ENCODE measurements at places on chromosomes 4 and X. TPM values are rescaled to one million over a fixed set of nuclear protein-coding genes. Genes with fewer than 3 reads are reported as not detected.

GAGE12J gene
- total RNA-seq = not detected

TMLHE gene
- 36.7 TPM for total RNA-seq

RBMXL3 gene
- not detected for total RNA-seq

STOX2 gene
- 40.6 TPM for total RNA-seq

OTC gene
- not detected for total RNA-seq

TMEM156 gene
- 1.6 TPM for total RNA-seq

DRD5 gene
- 1.4 TPM for total RNA-seq

ZNF595 gene
- 42.6 TPM for total RNA-seq

GAB3 gene
- 4.3 TPM for total RNA-seq

PDS5A gene
- 101 TPM for total RNA-seq

PAK3 gene
- total RNA-seq = 31.3 TPM

SUPT20HL1 gene
- not detected for total RNA-seq

YY2 gene
- total RNA-seq = 3.2 TPM

ENPP6 gene
- 19.3 TPM for total RNA-seq

GLRB gene
- 15.2 TPM for total RNA-seq

XK gene
- 5.8 TPM for total RNA-seq

GLOD5 gene
- not detected for total RNA-seq

MGAT4D gene
- not detected for total RNA-seq

GUCY1B1 gene
- total RNA-seq = 33.1 TPM

CCNG2 gene
- total RNA-seq = 260 TPM

MTNR1A gene
- 1.6 TPM for total RNA-seq

UFSP2 gene
- 60.0 TPM for total RNA-seq

SCML2 gene
- 13.7 TPM for total RNA-seq

TCEAL8 gene
- total RNA-seq = 98.9 TPM

NHSL2 gene
- total RNA-seq = 15.6 TPM

ZAR1 gene
- 0.44 TPM for total RNA-seq

SHROOM2 gene
- total RNA-seq = 23.6 TPM

NUP62CL gene
- total RNA-seq = 6.1 TPM

ADGRG4 gene
- total RNA-seq = not detected

CSAG3 gene
- total RNA-seq = not detected

HSFX2 gene
- not detected for total RNA-seq

HSD17B13 gene
- 0.27 TPM for total RNA-seq

CXCL1 gene
- total RNA-seq = 2.7 TPM

MND1 gene
- 4.0 TPM for total RNA-seq

MPP1 gene
- 22.2 TPM for total RNA-seq

P2RY4 gene
- total RNA-seq = 0.82 TPM

PNCK gene
- 29.3 TPM for total RNA-seq

CYP4V2 gene
- total RNA-seq = 38.9 TPM

ASB11 gene
- 2.0 TPM for total RNA-seq

GUCY1A1 gene
- 76.6 TPM for total RNA-seq

AFP gene
- not detected for total RNA-seq

DEFB131A gene
- total RNA-seq = not detected

ITGB1BP2 gene
- 7.5 TPM for total RNA-seq

TRIML2 gene
- not detected for total RNA-seq

TRPC5OS gene
- total RNA-seq = 0.22 TPM

DSPP gene
- 0.05 TPM for total RNA-seq

MAGEA4 gene
- total RNA-seq = not detected

MMRN1 gene
- total RNA-seq = 23.6 TPM

RASGEF1B gene
- total RNA-seq = 140 TPM

PWWP3B gene
- 6.3 TPM for total RNA-seq

GAGE1 gene
- not detected for total RNA-seq

NHS gene
- total RNA-seq = 17.2 TPM

AMER1 gene
- total RNA-seq = 9.8 TPM

SLC38A5 gene
- 103 TPM for total RNA-seq

LDB2 gene
- total RNA-seq = 108 TPM

GPR173 gene
- total RNA-seq = 26.3 TPM

OPHN1 gene
- total RNA-seq = 19.1 TPM

F9 gene
- not detected for total RNA-seq

SLC9A7 gene
- 21.4 TPM for total RNA-seq

IDUA gene
- 18.9 TPM for total RNA-seq
